ENCODE measurements at places on chromosomes 16 and 17.

DNA sequence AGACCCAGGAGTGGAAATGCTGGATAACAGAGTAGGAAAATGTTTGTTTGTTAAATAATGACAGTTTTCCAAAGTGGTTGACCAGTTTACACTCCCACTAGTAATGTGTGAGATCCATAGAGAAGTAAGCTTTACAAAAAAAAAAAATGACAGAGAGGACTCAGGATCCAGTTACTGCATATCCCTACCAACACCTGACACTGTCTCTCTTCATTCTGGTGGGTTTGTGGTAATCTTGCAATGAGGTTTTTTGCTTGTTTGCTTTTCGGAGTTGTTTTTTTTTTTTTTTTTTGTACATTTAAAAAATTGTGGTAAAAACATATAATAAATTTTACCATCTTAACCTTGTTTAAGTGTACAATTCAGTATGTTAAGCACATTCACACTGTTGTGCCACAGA lies 23.6 kb upstream of the HOXB9 start:
- DNase-seq = no peak

DNA sequence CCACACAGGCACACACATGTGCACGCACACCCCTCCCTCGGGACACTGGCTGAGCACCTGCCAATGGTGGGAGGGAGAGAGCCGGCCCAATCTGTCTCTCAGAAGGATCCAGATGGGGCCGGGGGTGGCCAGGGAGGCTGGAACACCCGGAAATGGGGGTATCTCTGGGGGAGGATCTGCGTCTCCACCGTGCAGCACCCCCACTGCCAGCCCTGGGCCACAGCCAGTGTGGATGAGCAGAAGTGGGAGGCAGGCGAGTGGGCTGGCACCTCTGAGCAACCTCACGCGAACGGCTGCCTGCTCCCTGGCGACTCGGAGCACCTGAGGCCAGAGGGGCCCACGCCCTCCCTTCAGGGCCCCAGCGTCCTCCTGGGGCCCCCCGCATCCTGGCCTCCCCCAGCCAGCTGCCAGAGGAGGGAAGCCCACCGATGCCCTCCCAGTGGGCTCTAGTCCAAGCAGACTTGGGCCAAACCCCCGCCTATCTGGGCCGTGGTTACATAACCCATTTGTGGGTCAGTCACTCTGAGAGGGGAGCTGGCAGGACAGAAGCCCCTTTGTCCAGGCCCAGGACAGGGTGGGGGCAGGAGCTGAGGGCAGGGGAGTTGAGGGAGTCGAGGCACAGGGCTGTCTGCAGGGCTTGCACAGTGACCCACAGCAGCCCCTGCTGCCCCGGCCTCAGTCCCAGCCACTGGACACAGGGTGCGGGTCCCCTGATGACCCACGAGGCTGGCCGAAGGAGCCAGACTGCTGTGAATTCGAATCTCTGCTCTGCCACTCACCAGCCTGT lies 5.6 kb downstream of the CASKIN1 start:
- no peak for DNase-seq

GRCh38 chr17:65664266-65664665 lies 102.8 kb upstream of the AXIN2 start:
- DNase-seq = no peak

- DNase-seq = peak; percentile 86
Measured at GRCh38 chr17:40499551-40500189, 1.8 kb downstream of the TNS4 start.

- DNase-seq = no peak
Measured at GRCh38 chr16:54171626-54172537, 114.7 kb downstream of the IRX3 start.

DNA sequence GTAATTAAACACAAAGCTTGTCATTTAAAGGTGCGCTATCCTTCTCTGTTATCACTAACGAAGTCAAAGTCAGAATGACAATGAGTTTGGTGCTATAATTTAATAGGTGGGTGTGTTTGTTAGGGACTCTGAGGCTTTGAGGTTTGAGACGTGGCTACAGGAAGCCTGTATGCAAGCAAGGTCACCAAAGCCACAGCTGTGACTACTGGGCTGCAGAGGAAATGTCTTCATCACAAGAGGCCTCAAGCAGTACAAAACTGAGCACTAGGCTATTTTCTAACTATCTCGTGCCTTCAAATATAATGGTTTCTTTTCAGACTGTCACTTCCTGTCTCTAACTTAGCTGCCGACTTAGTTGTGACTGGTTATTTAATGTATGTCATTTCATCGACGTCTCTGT lies 141.2 kb downstream of the AATF start:
- DNase-seq = no peak

GRCh38 chr17:73257516-73257915 lies 4.2 kb downstream of the CPSF4L start:
- no peak for DNase-seq

- peak; percentile 86 for DNase-seq
Measured at GRCh38 chr16:75265911-75266701, 14.7 kb upstream of the BCAR1 start.

- DNase-seq = no peak
Measured at GRCh38 chr17:2796164-2797125, at the start of gene RAP1GAP2. Gene RAP1GAP2, plus strand, starts transcription at chr17:2796438. Its CDS starts 90 bp downstream, at chr17:2796528.

DNA sequence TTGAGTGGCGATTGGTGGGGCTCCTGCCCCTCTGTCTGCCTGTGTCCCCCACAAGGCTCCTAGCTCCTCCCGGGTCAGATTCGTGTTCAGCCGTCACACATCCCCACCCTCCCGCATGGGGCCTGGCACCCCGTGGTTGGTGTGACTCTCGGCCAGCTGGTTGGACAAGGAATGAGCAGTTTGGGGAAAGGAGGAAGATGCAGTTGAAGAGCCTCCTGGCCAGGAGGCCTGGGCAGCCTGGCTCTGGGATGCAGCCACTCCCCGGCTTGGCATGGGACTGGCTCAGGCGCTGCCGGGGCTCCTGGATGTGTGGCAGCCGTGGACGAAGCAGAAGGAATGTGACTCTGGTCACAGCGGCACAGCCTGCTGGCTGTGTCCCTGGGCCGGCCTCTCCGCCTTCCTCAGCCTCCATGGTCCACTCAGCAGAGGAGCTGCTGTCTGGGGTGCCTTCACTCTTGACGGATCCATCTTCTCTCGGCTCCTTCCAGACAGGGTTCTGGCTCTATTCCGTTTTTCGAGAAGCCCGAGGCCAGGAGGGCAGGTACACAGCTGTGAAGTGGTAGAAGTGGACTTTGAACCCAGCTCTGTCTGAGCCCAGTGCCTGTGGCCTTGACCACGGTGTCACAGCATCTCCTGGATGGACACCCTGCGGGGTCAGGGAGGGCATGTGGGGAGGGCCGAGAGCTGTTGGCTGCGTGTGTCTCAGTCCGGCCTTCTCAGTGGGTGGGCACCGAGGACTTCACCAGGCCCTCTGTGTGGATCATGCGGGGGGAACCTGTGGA lies 2.1 kb downstream of the TRAF7 start:
- DNase-seq = no peak

DNA sequence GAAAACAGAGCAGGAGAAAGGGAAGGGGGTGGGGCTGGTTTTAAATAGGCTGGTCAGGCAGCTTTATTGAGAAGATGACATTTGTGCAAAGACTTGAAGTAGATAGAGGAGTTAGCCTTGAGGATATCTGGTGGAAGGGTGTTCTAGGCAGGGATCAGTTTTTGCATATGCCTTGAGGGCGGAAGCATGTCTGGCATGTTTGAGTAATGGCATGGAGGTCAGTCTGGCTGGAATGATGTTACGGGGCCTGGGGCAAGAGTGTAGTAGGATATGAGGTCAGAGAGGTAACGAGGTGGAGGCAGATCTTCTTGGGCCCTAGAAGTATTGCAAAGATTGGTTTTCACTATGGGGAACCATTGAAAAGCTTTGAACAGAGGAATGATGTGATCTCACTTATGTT lies 4.8 kb downstream of the RABEP1 start:
- no peak for DNase-seq

DNA sequence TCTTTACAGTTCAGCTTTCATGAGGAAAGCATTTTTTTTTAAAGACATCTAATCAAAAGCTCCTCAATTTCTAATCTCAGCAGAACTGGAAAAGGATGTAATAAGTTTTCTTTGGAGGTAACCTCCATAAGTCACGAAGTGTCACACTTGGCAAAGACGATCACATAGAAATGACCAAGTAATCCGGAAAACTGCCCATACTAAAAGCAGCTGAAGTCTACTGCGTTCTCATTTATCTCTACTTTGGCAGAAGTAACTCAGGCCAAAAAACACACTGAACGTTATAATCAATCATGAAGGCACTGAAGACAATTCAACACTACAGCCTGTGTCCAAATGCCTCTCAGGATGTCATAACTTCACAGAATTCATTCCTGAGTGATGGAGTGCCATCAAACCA lies 39.8 kb downstream of the ERN1 start:
- DNase-seq = no peak

DNA sequence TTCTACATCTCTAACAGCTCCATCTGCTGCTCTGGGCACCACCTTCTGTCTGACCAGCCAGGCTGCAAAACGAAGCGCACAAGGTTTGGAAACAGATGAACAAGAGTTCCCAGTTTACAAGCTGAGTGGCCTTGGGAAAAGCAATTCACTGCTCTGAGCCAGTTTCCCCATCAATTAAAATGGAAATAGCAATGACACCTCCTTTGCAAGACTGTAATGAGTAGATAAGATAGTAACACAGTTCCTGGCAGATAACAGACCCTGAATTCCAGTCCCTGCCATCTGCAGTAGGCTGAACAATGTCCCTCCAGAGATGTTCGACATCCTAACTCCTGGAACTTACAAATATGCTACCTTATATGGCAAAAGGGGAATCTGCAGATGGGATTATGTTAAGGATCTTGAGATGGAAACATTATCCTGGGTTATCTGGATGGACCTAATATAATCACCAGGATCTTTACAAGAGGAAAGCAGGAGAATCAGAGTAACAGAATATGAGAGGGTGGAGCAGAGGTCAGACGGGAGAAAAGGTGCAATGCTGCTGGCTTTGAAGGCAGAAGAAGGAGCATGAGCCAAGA lies 27.9 kb downstream of the CPPED1 start:
- DNase-seq = no peak

DNA sequence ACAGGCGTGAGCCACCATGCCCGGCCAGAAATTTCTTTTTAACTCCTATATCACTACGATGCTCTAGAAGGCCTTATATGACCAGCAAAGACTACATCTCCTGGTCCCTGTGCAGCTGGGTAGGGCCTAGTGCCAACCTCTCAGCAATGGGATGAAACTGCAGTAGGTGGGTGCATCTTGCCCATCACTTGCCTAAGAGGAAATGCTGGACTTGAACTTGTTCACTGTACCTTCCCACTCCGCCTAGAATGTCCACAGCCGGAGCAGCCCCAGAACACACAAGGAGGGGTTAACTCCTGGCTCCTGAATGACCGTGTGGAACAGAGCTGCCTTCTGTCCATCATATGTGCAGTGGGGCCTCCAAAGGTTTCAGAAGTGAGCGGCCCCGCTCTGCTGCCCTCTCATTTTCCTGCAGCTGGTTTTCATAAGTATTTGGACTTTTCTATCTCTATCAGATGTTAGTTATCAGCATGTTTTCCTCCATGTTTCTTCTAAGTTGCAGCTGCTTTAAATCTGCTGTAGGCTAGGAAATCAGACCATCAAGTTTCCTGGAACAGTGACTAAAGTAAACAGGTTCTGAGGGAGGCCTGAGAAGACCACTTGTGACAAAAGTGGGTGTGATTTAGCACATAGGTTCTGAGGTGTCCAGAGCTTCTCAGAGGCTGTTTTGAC lies 52.5 kb downstream of the WSB1 start:
- no peak for DNase-seq

DNA sequence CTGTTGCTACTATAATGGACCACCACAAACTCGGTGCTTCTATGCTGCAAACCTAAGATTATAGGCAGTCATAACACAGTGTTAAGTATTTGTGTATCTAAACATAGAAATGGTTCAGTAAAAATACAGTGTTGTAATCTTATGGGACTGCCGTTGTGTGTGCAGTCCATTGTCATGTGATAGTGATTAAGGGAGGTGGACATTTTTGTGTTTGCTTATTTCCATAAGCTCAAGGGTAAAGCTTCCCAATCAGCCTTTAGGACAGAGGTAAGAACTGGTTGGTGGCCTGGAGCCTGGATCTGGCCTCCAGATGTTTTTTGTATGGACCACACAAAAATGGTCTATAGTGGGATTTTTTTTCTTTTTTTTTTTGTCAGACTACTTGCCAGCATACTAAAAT lies 29.9 kb downstream of the WWOX start:
- no peak for DNase-seq

GRCh38 chr16:4091240-4092012 lies 24.8 kb downstream of the ADCY9 start:
- DNase-seq = peak; percentile 69

- DNase-seq = peak; percentile 54
Measured at GRCh38 chr17:31825961-31826691, 32.9 kb downstream of the COPRS start.

GRCh38 chr16:79272141-79272577 lies 328.4 kb downstream of the MAF start:
- no peak for DNase-seq

GRCh38 chr16:11916524-11917285 lies 949 bp upstream of the GSPT1 start:
- DNase-seq = no peak

GRCh38 chr16:3950343-3951193 lies 70.1 kb upstream of the CREBBP start:
- peak; percentile 96 for DNase-seq

- DNase-seq = no peak
Measured at GRCh38 chr17:28686296-28686695, 24.3 kb downstream of the SUPT6H start.

DNA sequence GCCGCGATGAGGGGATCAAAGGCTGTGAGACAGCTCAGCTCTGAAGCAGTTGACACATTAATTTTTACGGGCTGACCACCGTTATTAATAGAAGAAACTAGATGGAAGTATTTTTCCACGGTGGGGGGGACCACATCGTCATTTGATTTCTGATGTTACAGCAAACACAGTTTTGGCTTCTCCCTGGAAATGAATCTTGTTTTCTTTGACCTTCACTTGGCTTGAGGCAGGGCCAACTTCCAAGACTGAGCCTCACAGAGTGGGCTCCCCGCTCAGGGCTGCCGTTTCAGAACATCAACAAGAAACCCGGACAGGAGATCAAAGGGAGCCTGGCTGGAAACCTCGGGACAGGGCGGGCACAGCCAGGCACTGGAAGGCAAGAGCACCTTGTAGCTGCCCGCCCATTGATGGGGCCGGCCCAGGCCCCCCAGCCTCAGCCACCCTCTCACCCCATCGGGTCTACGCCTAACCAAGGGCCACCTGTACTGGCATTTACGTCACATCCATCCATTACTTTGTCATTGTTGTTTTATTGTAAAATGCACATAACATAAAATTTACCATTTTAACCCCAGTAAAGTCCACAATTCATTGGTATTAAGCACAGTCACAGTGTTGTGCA lies 124.6 kb downstream of the C16orf95 start:
- no peak for DNase-seq

GRCh38 chr16:20628213-20628612 lies 52.0 kb upstream of the ACSM2B start:
- no peak for DNase-seq

GRCh38 chr17:21015564-21015963 lies 27.2 kb downstream of the USP22 start:
- DNase-seq = no peak

- peak; percentile 1 for DNase-seq
Measured at GRCh38 chr16:26614237-26614841, 452.4 kb upstream of the C16orf82 start.

GRCh38 chr17:9299695-9300094 lies 275.9 kb downstream of the STX8 start:
- DNase-seq = no peak

GRCh38 chr16:82900559-82900958 lies 273.8 kb downstream of the CDH13 start:
- no peak for DNase-seq

Measured in tongue (tissue), 3 donors.